LHCN-M2 (cell line): ENCODE measurements at places on chromosomes 7 and 10. TPM values are rescaled to one million over a fixed set of nuclear protein-coding genes. Genes with fewer than 3 reads are reported as not detected.
A peak's percentile ranks its signal among the peaks of the same experiment; 100 is the strongest.

The C10orf105 gene
- not detected in 2 replicates for total RNA-seq

The NPC1L1 gene
- total RNA-seq = not detected in 2 replicates

DNA sequence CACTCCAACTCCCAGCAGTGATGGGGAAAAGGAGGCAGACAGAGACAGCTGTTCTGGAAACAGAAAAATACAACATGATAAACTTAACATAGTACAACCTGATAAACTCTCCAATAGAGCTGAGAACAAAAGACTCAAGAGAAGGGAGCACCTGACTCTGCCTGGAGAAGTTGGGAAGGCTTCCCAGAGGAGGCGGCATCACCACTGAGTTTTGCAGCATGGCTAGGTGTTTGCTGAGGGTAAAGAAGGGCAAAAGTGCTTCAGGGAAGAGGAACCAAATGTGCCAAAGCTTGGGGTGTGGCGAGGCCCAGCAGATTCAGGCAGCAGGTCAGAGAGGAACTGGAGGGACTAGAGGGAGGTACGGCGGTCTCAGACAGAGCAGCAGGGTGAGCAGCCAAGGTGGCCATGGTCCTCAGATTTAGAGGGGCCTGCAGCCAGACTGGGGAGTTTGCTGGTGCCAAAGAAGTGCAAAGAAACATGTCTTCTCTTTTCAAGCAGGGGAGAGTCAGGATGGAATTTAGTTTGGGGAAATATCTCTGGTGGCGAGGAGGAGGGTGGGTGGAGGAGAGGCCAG is 119.9 kb upstream of the BTBD16 start:
- DNase-seq = no peak

DNA sequence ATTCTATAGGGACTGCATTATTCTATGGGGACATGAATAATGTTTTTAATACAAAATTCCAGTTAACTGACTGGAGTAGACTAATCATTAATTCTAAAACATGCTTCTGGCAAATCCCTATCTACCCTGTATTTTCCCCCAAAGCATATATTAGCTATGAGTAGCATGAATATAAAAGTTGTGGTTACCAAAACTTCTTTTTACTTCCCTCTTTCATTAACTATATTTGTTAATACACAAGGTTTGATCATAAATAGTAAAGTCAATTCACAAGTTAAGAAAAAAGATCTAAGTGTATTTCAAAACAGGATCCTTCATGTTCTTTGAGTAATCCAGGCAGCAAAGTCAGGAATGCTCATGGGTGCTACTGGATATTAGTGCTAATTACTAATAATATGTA is 2.9 kb upstream of the RALA start:
- DNase-seq = peak; percentile 18

DNA sequence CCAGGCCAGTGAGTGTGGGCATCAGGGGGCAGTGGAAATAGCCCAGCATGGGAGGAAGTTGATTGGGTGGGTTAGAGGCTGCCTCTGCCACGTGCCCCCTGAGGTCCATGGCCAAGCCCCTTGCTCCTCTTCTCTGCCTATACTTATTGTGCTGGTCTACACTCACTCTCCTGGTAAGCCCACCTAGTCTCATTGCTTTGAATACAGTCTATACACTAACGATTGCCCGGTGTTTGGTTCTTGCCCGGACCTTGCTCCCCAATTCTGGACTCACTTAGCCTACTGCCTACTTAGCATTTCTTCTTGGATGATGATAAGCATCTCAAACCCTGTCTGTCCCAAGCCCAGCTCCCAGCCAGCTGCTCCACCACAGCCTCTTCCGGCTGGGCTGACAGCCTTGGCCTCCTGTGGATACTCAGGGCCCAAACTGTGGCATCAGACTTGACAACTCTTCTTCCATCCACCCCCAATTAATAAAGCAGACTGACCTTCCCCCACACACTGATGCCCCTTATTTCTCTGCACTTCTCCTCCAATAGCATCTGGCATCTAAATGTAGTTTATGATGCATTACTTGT is 10.1 kb downstream of the LRRC18 start:
- DNase-seq = no peak
